CD14-positive monocyte (primary cell): ENCODE measurements at places on chromosomes 6 and 20. TPM values are rescaled to one million over a fixed set of nuclear protein-coding genes. Genes with fewer than 3 reads are reported as not detected.
A peak's percentile ranks its signal among the peaks of the same experiment; 100 is the strongest.

The TBX18 gene
- 0.01 TPM in 1 of 2 replicates, not detected in the other for polyA plus RNA-seq

GRCh38 chr6:134446218-134446848 lies 128.4 kb upstream of the SGK1 start:
- no peaks in the 10 kb centered on the region for H3K27me3 ChIP-seq
- peaks cover 18% of the 10 kb centered on the region for H3K4me1 ChIP-seq
- DNase-seq = no peak
- H3K4me3 ChIP-seq = no peak overlapping the region
- no peaks in the 10 kb centered on the region for H3K36me3 ChIP-seq

The PI3 gene
- polyA plus RNA-seq = not detected

DNA sequence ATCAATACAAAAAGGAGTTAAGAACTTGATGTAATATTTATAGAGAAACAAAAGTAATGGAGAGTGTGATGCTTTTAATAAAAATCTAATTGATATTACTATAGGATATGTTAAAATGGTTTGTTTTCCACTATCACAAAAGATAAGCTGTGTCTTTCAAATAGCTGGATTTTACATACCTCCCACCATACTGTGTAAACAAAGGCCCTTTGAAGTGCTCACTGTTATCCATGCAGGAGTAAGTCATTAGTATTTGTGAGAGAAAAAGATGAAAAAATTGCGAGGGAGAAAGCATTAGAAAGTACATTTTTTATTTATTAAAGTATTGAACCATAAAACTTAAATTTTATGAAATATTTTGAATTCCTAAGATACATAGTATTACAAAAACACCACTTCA lies 733.0 kb downstream of the GRIK2 start:
- no peak overlapping the region for H3K4me3 ChIP-seq
- H3K27ac ChIP-seq = no peak overlapping the region
- no peaks in the 10 kb centered on the region for H3K4me1 ChIP-seq
- no peaks in the 10 kb centered on the region for H3K36me3 ChIP-seq

DNA sequence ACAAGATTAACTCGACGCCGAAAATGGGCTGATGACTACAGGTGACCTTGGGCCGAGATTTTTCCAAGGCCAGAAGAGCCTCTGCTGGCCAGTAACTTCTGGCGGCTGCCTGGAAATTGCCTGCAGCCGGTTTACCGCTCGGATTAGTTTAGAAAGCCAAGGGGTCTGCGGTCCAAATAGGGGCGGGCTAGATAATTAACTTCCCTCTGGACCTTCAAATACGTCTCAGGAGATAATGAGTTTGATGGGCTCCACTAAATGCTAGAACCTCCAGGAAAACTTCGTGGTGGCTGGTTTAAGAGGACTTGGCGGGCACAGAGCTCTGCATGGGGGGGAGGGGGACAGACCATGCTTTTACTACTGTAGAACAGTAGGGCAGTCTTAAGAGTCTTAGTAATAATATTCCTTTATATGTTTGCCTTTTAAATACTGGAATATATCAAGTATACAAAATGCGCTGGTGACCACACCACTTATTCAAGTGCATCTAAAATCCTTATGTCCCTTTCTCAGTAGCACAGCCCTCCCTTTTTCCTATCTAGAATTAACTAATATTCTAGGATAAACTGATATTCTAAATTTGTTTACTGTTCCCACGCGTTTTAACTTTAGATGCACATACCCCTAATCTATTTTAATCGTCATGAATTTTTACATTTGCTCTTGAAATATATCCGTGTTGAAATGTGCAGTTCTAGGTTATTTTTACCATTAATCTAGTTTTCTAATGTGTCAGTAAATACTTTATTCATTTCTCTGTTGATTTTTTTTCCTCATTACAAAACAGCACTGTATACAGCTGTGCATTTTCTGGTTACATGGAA lies 107.5 kb upstream of the PRSS16 start:
- DNase-seq = no peak
- H3K27ac ChIP-seq = peak overlapping the region; percentile 88
- no peaks in the 10 kb centered on the region for H3K36me3 ChIP-seq

GRCh38 chr6:101722991-101723579 lies 329.6 kb downstream of the GRIK2 start:
- no peak overlapping the region for H3K27ac ChIP-seq
- H3K4me1 ChIP-seq = no peaks in the 10 kb centered on the region
- no peaks in the 10 kb centered on the region for H3K27me3 ChIP-seq
- H3K36me3 ChIP-seq = no peaks in the 10 kb centered on the region

The LY6G6D gene
- polyA plus RNA-seq = not detected

The PLG gene
- not detected in 2 replicates for polyA plus RNA-seq

GRCh38 chr6:100573166-100573565 lies 108.4 kb upstream of the SIM1 start:
- no peak overlapping the region for H3K27ac ChIP-seq
- no peak overlapping the region for H3K4me3 ChIP-seq
- no peak for DNase-seq

GRCh38 chr20:32650401-32650944 lies 23.3 kb downstream of the C20orf203 start:
- no peaks in the 10 kb centered on the region for H3K36me3 ChIP-seq
- H3K4me1 ChIP-seq = peaks cover 32% of the 10 kb centered on the region
- DNase-seq = no peak
- H3K27ac ChIP-seq = no peak overlapping the region
- H3K4me3 ChIP-seq = no peak overlapping the region
- H3K27me3 ChIP-seq = no peaks in the 10 kb centered on the region

DNA sequence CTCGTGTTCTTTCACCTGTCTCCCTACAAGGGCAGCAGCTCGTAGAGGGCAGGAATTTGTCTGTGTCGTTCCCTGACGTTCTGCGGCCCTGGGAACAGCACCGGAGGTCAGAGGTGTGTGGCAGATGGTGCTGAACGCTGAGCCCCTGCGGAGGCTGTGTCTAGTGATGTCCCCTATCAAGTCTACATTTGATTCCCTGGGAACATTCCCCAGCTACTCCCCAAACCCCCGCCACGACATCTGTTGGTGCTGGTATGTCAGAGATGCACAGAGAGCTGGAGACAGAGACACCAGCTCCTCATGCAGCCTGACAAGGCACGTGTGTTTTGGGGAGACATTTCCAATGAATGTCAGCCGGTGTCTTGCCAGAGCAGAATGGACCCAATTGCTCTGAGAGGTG lies 7.7 kb downstream of the PMEPA1 start:
- H3K4me3 ChIP-seq = no peak overlapping the region
- no peak overlapping the region for H3K27ac ChIP-seq
- no peaks in the 10 kb centered on the region for H3K4me1 ChIP-seq
- no peak for DNase-seq

GRCh38 chr20:12243327-12243726 lies 325.6 kb downstream of the BTBD3 start:
- no peaks in the 10 kb centered on the region for H3K36me3 ChIP-seq
- H3K4me1 ChIP-seq = peaks cover 3% of the 10 kb centered on the region
- H3K27me3 ChIP-seq = no peaks in the 10 kb centered on the region

DNA sequence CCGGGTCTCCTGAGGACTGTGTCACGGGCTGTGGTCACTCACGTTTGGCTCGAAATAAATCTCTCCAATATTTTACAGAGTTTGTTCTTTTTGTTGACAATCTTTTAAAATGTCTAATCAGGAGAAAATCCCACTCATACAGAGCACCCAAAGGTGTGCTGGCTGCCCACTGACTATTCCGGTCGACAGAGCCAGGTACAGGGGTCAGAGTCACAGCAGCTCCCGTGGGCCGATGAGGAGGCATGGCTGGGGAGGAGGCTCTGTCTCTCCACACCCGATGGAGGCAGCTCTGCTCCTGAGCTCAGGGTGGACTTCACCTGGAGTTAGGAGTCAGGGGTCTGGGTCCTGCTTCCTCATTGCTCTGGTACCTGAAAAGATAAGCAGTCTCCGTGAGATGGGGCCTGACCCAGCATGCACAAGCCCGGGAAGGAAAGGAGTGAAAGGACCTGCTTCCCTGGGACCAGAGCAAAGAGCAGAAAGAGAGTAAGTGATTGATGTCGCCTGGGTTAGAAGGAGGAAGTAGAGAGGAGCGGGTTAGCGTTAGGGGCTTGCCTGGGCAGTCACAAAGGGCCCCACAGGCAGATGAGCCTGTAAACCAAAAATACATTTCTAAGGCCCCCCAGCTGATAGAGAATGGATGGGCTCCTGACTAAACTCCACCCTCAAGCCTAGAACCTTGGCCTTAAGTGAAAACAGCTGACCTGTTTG lies 53.5 kb upstream of the UNC93A start:
- no peak overlapping the region for H3K27ac ChIP-seq
- H3K4me3 ChIP-seq = no peak overlapping the region
- H3K27me3 ChIP-seq = peaks cover 4% of the 10 kb centered on the region
- H3K36me3 ChIP-seq = no peaks in the 10 kb centered on the region
- DNase-seq = no peak

DNA sequence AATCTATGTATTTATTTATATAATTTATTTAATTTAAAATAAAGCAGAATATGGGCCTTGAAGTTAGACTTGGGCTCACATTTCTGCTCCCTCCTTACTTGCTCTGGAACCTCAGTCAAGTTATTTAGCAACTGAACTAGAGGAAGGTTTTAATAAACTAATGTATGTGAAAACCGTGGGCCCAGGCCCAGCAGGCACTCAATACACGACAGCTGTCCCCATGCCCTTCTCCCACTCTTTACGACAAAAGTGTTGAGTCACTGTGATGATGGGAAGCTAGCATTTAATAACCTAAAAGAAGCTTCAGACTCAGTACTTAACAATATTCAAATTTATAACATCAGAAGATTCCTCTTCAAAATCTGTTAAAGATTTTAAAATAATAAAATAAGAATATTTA lies 46.7 kb downstream of the SERAC1 start:
- DNase-seq = no peak
- no peak overlapping the region for H3K27ac ChIP-seq

DNA sequence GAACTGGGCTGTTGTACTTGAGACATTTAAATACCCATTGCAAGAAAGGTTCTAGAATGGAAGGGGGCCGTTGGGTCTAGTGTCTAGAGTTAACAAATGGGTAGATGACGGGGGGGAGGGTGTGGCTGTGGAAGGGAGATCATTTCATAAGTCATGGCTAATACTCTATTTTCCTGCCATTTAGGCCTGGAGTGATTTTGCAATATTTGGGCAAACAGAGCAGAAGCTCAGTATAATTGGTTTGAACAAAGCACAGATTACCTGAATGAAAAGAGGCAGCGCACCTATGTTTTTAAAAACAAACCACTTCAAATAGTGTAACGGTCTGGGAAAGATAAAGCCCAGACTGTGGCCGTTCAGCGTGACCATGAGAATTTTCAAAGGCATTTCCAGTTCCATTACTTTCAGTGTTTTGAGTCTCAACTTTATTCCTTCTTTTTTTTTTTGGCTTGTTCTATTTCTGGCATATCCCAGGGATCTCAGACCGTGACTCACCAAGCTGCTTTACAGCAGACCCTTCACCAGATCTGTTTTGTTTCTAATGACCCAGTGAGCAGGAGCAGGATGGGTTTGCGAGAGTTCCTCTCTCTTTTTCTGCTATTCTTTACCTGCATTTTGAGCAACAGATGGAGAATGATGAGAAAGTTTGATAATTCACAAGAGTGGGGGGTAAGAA lies 73.7 kb downstream of the LYRM2 start:
- DNase-seq = no peak
- H3K27ac ChIP-seq = no peak overlapping the region
- no peak overlapping the region for H3K4me3 ChIP-seq
- no peaks in the 10 kb centered on the region for H3K36me3 ChIP-seq
- no peaks in the 10 kb centered on the region for H3K27me3 ChIP-seq
- H3K4me1 ChIP-seq = no peaks in the 10 kb centered on the region

The RIN2 gene
- polyA plus RNA-seq = 16.1 and 25.4 TPM in 2 replicates

DNA sequence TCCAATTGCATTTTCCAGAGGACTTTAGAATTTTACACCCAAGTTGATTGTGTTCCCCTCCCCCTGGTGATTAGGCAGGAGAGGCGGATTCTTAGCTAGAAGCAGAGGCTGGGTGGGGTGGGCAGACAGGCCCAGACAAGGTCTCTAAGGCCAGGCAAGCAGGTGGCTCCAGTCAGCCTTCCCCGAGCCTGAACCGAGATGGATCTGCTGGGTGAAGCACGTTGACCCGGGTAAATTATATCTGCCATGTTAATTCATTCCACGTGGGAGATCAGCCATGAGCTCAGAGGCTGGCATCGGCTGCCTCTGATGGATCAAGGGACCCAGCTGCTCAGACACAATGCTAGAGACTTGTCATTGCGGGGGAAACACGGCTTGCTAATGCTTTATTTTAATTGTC lies 159.5 kb upstream of the MAFB start:
- no peaks in the 10 kb centered on the region for H3K36me3 ChIP-seq
- H3K27ac ChIP-seq = no peak overlapping the region
- H3K4me3 ChIP-seq = no peak overlapping the region
- H3K4me1 ChIP-seq = peaks cover 12% of the 10 kb centered on the region
